ENCODE measurements at places on chromosomes 7 and 10. TPM values are rescaled to one million over a fixed set of nuclear protein-coding genes. Genes with fewer than 3 reads are reported as not detected.

Gene MBL2
- total RNA-seq = not detected

GRCh38 chr7:128084896-128085608 lies 53.8 kb upstream of the LRRC4 start:
- no peak for DNase-seq

Gene C10orf95
- 3.1 TPM for total RNA-seq

- no peak for DNase-seq
These were observed 106.4 kb downstream of the COL13A1 start for GRCh38 chr10:69908124-69908523.
